NCI-H460 (cell line): ENCODE measurements at places on chromosomes 1 and 21.

DNA sequence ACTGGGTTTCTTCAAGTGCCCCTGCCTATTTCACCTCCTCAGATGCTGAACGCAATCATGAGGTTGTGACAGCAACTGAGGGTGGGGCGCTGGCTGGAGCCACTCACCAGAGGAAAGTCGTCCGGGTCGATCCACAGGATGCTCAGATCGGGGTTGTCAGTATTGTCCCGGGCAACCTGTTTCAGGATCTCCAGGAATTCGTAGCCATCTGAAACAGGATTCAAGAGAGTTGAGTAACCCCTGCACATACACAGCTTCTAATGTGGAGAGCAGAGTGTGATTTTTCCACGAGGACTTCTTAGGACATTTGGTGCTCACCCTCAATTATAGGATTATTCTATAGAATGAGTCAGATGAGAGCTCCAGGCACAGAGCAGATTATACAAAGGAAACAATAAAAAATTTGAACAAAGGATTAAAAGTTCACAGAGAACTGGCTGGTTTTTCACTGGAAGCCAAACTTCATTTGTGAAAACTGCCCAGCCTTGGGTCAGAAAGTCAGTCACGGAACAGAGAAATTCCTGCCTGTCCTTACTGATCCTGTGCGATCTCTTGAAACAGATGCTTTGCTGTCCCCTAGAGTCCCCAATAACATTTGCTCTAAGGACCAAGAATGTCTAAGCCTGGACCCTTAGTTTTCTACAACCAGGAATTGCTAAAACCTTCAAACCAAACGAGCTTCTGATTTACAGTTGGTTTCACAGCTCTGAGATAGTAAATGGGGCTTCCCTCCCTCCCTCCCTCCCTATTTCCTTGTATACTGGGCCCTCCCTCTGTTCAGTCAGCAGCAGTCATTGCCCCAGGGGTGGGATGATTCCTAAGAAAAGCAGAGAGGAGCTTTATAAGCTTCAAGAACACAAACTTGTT lies 63.2 kb downstream of the CASQ2 start:
- no peak for DNase-seq

DNA sequence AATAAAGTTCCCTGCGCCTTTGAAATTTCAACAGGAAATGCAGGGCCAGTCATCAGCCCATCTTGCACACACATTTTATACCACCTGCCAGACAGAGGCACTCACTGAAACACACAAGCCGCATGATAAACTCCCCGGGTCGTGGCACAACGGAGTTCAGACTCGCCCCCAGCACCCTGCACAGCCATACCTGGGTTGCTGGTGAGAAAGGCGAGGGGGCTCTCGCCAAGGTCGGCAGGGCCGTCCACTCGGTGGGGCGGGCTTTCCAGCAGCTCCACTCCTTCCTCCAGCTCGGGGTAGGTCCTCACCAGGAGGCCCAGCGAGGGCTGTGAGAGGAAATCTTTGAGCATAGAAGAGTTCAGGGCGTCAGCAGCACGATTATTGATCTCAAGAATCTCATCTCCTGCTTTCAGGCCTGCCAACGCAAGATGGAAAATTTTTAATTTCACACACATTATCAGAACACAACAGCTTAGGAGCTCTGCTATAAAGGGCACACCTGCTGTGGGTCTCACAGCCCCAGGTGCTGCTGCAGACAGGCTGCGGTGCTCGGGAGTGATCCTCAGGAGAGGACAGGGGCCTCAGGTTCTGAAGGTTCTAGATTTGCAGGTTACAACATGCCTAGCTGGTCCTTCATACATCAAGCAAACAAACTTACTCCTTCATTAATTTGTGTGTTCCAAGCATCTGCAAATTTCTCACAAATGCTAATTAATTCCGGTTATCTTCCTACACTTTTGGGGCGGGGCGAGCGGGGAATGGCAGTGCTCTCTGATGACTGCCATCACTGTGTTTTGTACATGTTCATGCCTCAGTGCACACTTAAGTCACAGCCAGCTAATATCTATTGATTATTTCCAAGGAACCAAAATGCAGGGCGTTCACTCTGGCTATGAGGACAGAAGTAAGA lies 144.2 kb upstream of the KRTAP19-8 start:
- no peak for DNase-seq

DNA sequence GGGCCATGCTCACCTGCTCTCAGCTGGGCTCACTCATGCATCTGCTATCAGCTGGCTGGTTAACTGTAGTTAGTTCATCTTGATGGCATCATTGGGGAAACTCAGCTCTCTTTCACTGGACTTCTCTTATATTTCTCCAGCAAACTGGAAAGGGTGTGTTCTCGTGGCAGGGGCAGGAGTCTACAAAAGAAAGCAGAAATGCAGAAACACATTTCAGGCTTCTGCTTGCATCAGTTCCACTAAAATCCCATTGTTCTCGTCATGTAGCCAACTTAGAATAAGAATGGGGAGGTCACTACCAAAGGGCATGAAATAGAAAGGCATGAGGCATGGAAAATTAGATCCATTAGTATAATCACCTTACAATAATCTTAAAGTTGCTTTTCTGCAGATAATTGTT lies 207.3 kb downstream of the NRIP1 start:
- DNase-seq = no peak

DNA sequence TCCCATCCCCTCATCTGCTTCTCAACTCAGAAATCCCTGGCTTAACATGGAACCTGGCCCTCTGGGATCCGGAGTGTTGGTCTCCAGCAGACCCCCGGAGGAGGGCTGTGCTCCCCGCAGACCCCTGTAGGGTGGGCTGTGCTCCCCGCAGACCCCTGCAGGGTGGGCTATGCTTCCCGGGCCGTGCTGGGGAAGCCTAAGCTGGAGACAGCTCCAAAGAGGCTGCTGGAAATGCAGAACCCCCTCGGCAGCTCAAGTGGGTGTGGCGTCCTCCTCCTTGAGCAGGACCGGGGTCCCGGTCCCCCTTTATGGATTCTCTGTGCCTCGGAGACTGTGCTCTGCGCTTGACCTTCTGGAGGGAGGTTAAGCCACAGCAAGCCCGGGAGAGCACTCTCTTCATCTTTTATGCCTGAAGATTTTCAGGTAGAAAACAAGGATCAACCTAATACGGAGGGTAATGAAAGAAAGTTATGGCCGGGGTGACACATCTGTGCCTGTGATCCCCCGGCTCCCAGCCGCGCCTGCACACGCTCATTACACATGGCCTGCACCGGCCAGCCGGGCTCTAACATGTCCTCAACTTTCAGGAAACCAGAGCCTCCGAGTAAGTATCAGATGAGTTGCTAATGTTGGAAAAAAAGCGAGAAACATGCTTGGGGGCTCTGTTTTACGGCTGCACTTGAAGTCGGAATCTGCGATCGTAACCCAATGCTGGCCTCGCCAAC lies 87.7 kb upstream of the ACTRT2 start:
- DNase-seq = no peak

GRCh38 chr21:14736162-14736561 lies 190.0 kb upstream of the SAMSN1 start:
- DNase-seq = no peak

- DNase-seq = no peak
Observed at GRCh38 chr1:81577004-81577697, 223.6 kb upstream of the ADGRL2 start.

DNA sequence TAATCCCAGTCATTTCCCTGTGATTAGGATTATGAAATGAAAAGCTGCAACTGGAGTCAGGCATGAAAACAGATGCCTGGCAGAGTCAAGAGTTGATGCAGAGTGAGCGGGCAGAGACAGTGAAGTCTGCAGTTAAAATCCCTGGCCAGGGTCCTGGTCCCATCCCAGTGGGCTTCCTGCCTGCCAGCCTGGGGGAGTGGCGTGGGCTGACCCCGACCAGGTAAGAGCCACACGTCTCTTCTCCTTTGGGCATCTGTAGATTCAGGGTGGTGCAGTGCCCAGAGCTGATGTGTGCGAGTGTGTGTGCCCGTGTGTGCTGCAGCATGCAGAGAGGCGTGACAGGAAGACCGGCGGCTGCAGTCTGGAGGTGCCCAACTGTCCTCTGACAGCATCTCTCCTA lies 6.2 kb upstream of the KIAA1614 start:
- no peak for DNase-seq

DNA sequence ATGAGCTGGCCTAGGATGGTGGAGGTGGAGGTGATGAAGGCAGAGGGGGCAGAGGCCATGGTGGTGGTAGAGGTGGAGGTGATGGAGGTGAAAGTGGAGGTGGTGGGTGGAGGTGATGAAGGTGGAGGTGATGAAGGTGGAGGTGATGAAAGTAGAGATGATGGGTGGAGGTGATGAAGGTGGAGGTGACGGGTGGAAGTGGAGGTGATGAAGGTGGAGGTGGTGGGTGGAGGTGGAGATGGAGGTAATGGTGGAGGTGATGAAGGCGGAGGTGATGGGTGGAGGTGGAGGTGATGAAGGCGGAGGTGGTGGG lies 19.7 kb upstream of the NPHP4 start:
- DNase-seq = no peak

- no peak for DNase-seq
Observed at GRCh38 chr1:16012590-16013219, 5.1 kb downstream of the HSPB7 start.

- DNase-seq = no peak
Observed at GRCh38 chr1:57506941-57507340, 83.1 kb upstream of the DAB1 start.

GRCh38 chr1:230407351-230407750 lies 18.8 kb downstream of the PGBD5 start:
- no peak for DNase-seq

DNA sequence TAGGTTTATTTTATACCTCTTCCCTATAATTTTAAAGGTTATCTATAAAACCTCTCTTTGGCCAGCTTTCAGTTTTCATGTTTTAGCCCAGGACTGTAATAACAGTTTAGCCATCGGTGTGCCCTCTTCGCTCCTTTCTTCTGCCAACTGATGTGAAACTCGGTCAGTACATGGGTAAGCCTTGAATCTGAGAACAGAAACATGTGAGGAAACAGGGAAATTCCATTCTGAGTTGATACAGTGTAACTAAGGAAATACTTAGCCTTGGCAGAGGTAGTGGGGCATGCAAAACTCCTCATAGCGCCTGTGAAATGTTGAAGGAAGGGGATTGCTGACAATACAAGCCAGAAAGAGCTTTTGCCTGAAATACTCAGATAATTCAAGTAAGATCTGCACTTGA lies 465.2 kb downstream of the NCAM2 start:
- no peak for DNase-seq

DNA sequence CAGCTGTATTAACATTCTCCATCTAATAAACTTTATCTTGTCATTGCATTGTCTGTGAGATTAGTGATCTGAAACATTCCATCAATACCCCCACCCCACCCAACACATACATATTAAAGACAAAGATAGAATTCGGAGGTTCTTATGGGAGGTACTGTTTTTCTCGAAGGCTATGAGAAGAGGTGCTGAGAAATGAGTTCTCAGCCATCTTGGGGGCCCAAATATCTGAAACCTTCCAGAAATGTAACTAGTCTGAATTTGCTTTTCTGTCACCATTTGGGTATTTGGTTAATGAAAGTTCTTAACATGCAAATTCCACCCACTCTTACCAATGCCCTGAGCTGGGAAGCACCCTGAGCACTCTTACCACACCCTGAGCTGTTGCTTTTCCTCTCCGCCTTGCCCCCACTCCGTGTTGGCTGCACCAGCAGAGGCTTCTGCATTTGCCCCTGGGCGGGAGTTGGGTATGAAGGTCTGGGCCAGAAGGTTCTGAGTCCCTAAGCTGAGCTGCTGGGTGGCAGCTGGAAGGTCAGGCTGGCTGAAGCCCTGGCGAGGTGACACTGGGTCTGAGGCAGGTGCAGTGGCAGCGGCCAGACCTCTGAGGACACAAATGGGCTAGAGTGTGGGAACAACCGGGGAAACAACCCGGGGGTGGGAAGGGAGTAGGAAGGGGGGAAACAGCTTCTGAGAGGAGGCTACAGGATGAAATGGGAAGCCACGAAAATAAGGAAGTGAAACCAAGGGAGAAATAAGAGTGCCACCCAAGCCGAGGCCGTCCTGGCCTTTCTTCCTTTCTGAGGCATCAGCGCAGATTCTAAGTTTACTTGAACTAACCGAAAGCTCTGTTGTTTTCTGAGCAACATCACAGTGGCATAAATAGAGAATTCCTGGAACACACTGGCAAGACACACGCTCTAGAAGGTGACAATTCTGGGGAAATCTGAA lies 26.3 kb upstream of the IER5 start:
- DNase-seq = no peak

GRCh38 chr1:34721646-34722355 lies 33.0 kb upstream of the GJB5 start:
- no peak for DNase-seq

- DNase-seq = no peak
Observed at GRCh38 chr1:219676012-219676765, 63.3 kb upstream of the ZC3H11B start.

DNA sequence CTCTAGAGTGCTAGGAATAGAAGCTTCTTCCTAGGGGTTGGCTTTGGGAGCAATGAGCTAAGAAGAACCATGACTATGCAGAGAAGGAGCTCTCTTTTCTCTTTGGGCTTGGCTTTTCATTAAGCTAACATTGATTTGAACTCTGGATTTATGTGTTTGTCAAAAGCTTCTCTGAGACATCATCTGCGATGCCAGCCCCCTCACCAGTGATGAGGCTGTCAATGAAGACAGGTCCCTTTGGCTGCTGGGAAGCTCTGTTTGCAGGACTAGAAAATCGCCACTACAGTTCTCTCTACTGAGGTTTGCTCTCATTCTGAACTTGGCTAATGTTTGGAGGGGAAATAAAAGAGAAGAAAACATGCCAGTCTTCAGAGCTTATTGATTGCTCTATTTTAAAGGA lies 185.0 kb downstream of the PCP4 start:
- no peak for DNase-seq

- DNase-seq = no peak
Observed at GRCh38 chr1:240687820-240688219, 75.9 kb upstream of the GREM2 start.

GRCh38 chr1:168424281-168424680 lies 119.5 kb downstream of the XCL2 start:
- DNase-seq = no peak

DNA sequence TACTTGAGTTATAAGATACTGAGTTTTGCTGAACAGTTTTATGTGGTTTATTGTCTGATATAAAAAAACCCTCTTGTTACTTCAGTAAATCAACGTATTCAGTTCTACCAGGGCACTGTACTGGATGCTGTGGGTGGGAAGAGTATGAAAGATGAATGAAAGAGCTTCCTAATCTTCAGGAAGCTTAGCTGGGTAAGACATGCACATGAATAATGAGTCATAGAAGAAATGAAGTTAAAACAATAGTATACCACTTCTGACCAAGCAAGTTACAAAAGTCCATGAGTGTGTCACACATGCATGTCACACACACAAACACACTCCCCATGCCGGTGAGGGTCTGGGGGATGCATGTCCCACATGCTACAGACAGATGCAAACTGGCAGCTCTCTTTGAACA lies 105.9 kb downstream of the SIPA1L2 start:
- no peak for DNase-seq
